H54 (cell line): ENCODE measurements at places on chromosomes 7 and 10.

GRCh38 chr7:76225379-76225778, 23.7 kb downstream of the SRRM3 start:
- DNase-seq, result no peak

GRCh38 chr10:78846760-78847159, 222.0 kb upstream of the ZMIZ1 start:
- no peak for DNase-seq

DNA sequence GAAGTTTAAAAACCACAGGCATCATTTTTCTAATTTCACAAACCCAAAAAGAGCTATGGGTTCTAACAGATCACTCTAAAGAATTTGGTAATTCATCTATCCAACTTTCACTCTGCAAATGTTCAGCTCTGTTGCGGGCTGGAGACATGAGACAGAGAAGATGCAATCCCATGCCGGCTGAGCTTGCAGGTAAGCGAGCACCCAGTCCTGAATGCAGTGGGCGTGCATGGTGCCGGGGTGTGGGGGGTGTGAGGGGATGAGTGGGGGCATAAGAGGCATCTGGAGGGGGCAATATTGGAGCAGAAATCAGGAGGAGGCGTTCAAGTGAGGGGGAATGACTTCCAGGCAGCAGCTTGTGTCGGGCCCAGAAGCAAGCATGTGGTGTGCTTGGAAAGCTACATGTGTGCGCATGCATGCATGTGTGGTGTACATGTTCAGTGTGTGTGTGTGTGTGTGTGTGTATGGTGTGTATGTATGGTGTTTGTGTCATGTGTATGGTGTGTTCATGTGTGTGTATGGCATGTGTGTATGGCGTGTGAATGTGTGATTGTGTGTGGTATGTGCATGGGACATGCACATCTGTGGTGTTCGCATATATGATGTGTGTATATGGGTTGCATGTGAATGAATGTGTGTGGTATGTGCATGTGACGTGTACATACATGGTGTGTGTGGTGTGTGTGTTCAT, 172.9 kb downstream of the PRKCQ start:
- DNase-seq, result no peak

DNA sequence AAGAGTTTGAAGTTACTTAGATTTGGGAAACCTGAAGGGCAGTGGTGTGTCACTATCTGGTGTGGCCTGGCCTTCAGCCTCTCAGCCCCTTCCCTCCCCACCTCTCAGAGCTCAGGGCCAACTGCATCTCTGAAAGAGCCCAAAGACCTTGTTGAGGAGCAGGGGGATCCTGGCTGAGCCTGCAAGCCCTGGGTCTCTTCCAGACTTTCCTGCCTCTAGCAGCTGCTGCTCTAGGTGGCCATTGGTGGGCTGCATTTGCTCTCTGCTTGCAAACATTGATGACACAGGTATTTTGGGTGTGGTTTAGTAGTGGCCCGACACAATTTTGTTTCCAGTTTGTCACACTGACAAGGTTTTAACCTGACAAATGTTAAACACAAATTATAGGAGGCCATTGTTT, 3.1 kb upstream of the UPP1 start:
- no peak for DNase-seq

DNA sequence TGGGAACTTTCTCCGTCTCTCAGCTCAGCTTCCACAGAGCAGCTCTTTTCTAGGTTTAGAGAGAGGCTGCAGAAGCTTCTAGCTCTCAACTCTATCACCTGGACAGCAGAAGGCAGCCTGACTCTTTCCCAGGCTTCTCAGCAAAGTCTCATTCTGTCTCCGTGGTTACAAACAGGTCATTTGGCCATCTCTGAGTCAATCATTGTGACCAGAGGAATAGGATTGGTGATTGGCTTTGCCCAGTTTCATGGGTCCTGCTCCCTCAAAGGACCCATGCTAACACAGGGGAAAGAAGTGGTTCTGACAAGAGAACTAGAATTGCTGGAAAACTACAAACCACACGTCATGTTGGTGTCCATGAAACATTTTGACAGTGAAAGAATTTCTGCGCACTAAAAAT, 43.6 kb downstream of the PRR15 start:
- DNase-seq, result no peak

- DNase-seq, result no peak
Observed at GRCh38 chr7:28114056-28114455, 66.5 kb downstream of the JAZF1 start.

DNA sequence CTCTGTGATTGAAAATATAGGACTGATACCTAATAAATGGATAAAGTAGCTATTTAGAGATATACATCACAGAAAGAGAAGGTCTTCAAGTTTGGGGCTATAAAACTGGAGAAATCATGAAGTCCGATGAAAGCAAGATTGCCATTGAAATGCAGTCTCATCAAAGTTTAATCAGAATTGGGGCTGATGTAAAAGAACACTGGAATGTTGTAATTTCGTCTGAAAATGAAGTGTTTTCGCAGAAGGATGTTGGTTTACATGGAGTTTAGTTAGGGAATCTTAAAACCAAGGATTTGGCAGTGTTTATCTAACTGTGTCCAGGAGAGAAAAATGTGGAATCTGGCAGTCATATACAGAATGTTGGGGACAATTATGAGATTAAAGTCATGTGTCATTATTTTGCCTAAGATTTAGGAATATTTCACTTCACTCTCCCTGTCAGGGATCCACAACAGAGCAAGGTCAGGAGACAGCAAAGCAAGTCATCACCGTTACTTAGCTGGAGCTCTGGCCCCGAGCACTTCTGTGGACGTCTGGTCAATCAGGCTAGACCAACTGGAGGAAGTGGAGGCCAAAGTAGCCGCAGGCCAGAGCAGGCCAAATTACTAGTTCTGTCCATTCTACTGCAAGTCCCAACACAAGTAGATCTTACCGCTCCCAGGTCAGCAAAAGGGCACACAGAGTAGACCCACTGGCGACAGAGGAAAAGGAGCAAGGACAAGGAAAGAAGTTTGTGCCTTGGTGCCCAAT, 37.0 kb downstream of the EPDR1 start:
- no peak for DNase-seq

DNA sequence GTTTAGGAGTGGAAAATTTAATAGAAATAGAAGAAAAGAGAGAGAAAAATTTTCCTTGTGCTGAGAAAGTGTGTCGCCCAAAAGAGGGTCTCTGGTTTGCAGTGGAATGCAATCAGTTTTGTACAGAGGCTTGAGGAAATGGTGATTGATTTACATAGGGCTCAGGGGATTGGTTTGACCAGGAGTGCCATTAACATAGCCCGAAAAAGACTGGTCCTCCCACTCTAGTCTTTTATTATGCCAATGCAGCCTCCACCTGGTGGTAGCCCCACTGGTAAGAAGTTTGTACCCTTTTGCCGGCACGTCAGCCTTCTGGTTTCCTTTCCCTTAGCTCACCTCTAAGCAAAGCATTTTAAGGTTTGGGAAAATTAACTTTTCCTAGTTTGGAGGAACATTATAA, 885.3 kb downstream of the XPNPEP1 start:
- DNase-seq, result no peak

GRCh38 chr7:117019786-117020590, 66.7 kb downstream of the ST7 start:
- no peak for DNase-seq

DNA sequence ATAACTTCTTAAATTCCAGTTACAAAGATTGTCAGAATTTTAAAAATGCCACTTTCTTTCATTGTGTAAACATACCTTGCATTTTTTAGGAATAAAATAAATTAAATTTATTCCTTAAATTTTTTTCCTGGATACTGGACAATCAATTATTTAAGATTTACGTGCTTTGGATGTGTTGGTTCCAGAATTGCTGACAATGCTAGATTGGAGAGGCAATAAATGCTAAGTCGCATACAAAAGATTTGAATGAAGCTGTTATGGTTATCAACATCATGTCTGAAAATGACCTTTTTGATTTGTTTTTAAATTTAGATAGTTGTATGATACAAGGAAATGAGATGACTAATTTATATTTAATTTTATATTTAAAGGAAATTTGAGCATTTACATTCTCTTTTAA, 89.2 kb upstream of the SEMA3A start:
- DNase-seq, result no peak

DNA sequence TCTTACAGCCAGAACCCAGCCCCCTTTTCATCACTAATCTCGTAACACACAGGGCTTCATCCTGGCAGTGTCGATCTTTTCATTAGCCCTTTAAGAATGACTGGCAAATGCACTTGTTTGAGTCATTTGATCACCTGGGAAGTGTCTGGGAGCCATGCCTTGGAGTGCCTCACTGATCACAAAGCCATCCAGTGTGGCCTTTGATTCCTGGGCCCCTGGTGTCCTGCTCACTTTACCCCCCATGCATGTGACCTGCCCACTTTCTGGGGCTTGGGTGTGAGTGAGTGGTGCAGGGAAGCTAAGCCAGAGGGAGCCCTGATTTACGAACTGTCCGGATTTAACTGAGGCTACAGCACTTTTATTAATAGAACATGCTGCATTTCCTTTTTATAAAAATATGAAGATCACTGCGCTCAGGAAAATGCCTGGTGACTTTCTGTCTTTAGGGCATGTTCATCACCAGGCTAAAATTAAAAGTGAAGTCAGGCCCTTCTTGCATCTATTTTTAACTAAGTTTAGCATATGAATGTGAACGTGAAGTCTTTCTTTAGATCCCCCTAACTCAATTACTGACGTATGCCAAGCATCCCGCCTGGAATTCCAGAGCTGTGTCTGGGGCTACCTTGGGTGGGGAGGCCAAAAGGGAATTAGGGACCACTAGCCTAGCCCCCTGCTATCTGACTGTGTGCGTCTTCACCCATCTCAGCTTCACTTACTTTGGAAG, 23.6 kb downstream of the RBM20 start:
- DNase-seq, result no peak
